ENCODE measurements at places on chromosomes 7 and 10.

GRCh38 chr10:129927351-129928120 lies 36.5 kb downstream of the EBF3 start:
- DNase-seq, result no peak

- DNase-seq, result no peak
Observed at GRCh38 chr7:46292741-46293140, 371.7 kb upstream of the IGFBP3 start.

DNA sequence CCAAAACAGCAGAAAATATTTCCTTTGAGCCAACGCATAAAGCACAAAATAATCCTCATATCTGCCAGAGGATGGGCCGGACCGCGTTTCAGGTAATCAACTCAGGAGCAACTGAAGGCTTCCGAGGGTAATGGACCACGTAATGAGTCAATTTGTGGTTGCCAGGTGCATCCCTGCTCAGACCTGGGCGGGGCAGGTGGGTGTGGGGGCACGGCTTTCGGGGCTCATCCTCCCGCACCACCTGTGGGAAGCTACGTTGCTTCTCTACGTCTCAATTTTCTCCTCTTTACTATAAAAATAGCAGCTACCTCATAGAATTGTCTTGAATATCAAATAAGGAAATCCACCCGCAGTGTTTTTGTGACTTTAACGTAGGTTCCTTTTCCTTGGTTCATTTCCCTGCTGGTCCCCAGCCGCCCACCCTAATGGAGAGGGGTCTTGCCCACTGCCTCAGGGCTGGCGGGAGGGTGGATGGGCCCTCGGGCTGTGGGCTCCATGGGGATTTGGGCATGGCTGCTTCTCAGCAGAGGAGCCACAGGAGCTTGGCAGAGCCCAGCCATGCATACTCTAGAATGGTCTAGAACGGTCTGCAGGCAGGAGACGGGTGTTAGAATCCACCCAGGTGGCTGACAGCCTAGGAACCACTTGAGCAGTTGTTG lies 324.7 kb downstream of the ADARB2 start:
- DNase-seq, result no peak

DNA sequence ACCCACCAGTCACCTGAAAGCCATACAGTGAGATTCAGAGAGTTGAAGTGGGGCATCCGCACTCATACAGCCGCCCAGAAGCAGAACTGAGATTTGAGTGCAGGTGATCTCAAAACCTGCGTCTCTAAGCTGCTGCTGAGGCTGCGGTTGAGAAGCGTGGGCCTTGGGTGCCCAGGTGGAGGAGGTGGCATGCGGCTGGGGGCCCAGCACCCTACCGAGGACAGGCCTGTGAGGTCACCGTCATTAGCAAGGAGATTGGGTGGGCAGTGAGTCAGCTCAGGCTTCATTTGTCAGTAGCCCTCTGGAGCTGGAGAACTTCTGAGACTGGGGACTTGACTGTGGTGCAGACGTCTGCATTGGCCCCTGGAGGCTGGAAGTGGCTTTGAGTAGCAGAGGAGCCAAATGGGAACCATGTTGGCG lies 29.8 kb downstream of the ZMIZ1 start:
- no peak for DNase-seq

- DNase-seq, result no peak
Observed at GRCh38 chr7:123612024-123612423, 10.4 kb downstream of the ASB15 start.

- DNase-seq, result no peak
Observed at GRCh38 chr7:151131592-151132293, 35.8 kb downstream of the GBX1 start.
